ENCODE measurements at places on chromosomes 11 and 22.

DNA sequence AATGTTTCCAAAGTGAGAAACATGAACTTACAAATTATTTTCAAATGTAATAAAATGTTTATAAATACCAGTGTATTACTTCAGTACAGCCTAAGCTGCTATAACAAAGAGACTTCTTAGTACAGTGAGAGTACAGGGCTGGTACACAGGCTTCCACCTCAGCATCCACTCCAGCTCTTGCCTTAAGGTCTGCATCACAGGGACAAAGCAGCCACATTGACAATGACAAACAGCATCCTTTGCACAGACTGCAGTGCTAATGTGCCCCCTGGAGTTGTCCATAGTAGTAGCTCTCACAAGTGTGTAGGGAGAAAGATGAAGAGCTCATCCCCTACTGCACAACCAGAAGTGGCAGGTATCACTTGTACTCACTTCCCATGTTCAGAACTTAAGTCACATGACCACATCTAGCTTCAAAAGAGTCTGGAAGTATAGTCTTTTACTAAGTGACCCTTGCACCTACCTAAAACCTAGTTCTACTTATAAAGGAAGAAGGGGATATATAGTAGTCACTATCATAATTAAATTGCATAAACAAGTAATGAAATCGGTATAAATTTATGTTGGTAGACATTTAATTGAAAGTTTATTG, 10.7 kb upstream of the LIPT2 start:
- no peak for DNase-seq

GRCh38 chr22:27517361-27518155, 284.0 kb downstream of the MN1 start:
- no peak for DNase-seq

GRCh38 chr11:111766834-111767142, 599 bp upstream of the PPP2R1B start:
- no peak for DNase-seq

DNA sequence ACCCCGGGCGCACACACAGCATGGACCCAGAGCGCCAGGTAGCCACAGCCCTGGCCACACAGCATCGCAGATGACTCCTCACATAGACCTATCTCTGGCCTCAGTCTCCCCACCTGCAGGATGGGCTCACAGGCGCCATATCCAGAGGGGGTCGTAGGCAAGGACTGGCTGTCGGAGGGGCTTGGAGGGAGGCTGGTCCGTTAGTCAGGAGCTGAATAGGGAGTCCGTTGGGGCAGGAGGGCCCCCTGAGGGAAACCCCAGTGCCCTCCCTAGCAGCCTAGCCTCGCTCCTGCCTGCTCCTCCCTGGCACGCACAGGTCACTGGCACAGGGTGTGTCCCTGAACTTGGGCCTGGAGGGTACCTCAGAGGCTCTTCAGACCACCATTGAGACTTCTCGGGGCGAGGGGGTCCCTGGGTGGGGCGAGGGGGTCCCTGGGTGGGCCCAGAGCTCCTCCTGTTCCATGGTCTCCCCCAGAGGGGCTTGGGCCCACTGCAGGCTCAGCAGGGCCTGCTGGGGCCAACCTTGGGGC, 2.0 kb downstream of the PLXNB2 start:
- DNase-seq: no peak

- no peak for DNase-seq
These were observed 3.9 kb upstream of the SCN2B start for GRCh38 chr11:118180300-118180703.

- no peak for DNase-seq
These were observed 3.0 kb downstream of the SNX19 start for GRCh38 chr11:130913268-130913667.

DNA sequence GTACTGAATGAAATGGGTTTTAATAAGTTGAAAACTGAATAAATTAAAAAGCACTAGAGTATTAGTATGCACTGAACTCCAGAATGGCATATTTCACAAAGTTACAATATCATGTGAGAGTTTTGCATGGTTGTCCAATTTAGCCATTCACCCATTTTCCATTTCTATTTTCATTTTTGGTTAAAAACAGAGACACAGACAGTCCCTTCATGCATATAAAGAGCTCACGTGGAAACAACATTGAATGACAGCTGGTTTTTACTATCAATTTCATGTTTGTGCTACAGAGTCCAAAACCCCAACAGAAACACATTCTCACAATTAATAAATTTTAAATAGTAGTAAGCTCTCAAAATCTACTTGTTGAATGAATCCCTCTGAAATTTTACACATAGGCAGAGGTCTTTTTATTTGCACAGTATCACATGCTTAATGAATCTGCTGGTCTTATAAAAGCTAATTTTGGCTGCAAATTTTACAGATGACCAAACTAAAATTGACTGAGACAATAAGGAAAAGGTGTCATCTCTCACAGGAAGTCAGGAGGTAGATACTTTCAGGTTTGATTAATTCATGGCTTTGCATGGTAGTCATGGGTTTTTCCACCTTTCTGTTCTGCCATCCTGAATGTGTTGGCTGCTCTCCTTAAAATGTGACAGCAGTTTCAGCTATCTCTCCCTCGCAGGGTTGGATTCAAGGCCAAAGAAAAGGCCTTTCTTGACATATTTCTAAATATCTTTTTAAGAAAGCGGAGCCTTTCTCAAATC, 20.6 kb upstream of the DDI1 start:
- DNase-seq: no peak

DNA sequence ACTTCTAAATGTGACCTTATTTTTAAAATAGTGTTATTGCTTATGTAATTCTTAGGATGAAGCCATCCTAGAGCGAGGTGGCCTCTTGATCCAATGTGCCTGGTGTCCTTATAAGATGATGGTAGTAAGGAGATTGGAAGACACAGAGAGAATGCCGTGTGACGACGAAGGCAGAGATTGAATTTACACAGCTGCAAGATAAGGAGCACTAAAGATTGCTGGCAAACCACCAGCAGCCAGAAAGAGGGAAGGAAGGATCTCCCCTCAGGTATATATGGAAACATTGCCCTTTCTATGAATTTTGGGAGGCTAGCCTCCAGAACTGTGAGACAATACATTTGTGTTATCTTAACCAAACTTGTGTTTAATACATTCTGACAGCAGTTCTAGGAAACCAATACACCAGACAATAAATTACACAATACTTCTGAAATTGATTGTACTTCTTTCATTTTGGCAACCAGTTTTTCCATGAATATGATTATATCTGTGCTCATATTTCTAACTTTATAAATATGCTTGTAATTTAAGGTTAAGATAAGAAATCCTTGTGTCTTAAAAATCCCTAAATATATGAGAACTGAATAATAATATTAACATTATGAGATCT, 86.3 kb upstream of the VPREB1 start:
- no peak for DNase-seq

GRCh38 chr22:39251762-39252460, 7.1 kb upstream of the PDGFB start:
- no peak for DNase-seq

GRCh38 chr11:103959279-103959942, 77.0 kb upstream of the DDI1 start:
- DNase-seq: no peak

GRCh38 chr22:23070418-23071229, at the start of gene GNAZ:
Gene GNAZ (plus strand): TSS chr22:23070519. CDS start chr22:23095696, 25,177 bp downstream.
- DNase-seq: peak; percentile 22

Data from NCI-H1436 (cell line).